RWPE2 (cell line): ENCODE measurements at places on chromosomes 7 and 10.

- no peak for DNase-seq
These were observed 204.3 kb downstream of the ARHGAP12 start for GRCh38 chr10:31724296-31724695.

- no peak for DNase-seq
These were observed 104.9 kb downstream of the XRCC2 start for GRCh38 chr7:152571068-152571467.

- DNase-seq: no peak
These were observed 134.6 kb downstream of the ZNF467 start for GRCh38 chr7:149638566-149639320.

- peak; percentile 72 for DNase-seq
These were observed 42.8 kb downstream of the FOXL3 start for GRCh38 chr7:332646-333392.

- DNase-seq: no peak
These were observed 1437.9 kb downstream of the REEP3 start for GRCh38 chr10:64959116-64959515.

- no peak for DNase-seq
These were observed 59.9 kb downstream of the MAP3K8 start for GRCh38 chr10:30493609-30494530.

DNA sequence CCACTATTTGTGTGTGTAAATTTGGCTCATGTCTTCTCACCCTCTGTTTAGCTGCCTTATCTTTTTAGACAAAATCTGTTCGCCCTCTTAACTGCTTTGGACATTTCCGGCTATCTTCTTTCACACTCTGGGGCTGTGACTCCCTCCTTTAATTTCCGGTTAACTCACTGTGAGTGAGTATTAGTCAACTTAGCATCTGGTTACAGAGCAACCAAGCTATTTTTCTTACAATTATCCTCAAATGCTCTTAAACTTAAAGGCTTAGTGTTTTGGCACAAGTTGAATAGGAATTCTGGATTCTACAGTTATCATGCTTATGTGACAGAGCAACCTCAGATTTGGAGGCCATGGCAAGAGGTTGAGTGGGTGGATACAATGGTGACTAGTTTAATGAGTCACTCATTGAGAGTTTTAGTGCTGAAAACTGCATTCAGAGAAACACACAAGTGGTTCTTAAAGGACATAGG is 177.6 kb upstream of the SEMA3A start:
- peak; percentile 48 for DNase-seq

DNA sequence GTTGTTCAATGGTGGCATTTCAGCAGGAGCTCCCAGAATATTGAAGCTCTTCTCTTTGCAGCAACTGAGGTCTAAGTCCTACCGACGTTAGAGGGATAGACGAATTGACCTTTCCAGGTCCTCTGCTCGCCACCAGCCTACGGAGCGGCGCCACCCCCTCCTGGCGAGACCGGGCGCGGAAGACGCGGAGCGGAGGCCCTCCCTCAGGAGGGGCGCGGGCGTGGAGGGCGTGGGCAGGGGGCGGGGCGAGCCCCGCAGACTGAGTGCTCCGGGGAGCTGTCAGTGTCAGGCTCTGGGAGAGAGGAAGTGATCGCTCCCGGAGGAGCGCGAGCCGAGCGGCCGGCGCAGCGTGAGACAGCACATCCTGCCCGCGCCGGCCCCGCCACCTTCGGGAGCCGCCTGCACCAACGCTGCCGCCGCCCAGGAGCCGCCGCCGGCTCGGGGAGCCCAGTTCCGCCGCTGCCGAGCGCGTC is at the start of gene DYNC1I1:
Gene DYNC1I1, plus strand, starts transcription at position 257 of the 473 bp plus-strand sequence. CDS start 32,176 bp downstream, outside the sequence.
- DNase-seq: peak; percentile 58

- no peak for DNase-seq
These were observed 91.7 kb upstream of the MEOX2 start for GRCh38 chr7:15778191-15778590.

DNA sequence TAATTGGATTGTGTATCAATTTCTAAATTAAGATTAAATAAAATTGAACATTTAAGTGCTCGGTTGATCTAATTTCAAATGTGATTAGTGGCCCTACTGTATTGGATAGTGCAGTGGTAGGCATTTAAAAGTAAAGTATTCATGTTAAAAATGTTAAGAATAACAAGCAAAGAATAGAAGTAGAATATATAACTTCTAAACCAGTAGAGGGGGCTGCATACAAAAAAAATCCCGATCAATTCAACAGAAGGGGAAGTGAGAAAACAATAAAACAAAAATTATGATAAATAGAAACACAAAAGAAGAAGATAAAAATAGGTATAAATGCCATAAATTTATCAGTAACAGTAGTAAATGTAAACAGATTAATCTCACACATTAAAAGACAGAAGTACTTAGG is 24.9 kb upstream of the WDFY4 start:
- no peak for DNase-seq

GRCh38 chr7:31261341-31261740 is 79.2 kb downstream of the NEUROD6 start:
- DNase-seq: no peak

GRCh38 chr7:102045681-102046372 is 228.4 kb downstream of the CUX1 start:
- no peak for DNase-seq

DNA sequence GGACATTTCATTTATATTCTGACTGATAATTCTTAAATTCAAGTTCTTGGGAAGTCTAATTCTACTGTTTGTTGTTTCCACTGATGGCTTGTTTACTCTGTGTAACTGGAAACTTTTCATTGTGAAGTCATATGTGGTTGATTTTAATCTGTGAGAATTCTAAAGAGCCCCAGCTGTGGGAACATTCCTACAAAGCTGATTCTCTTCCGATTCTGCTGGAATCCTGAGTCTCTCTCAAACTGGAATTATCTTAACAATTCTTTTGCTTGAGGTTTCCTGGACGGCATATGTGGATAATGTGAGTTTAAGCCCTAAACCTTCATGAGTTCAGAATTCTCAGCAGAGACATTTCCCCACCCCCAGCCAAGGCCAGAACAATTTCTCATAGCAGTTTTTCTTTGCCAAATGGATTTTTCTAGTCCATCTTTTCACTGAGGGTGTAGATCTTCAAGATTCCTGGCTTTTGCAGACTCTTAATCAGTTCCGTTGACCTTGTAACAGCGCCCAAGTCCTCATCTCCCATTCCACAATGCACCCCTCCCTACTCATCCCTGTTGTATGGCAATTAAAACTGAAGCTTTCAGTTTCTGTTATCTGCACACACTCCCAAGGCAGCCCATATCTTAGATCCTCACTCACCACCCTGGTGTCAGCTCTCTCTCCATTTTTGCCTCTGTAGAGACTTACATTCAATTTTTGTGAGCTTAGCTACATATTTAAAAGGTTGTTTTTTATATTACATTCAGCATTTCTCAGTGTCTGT is 37.6 kb downstream of the GRM8 start:
- DNase-seq: no peak

- DNase-seq: no peak
These were observed 155.1 kb upstream of the MKI67 start for GRCh38 chr10:128281343-128281742.

GRCh38 chr10:71608819-71609768 is 110.5 kb downstream of the C10orf105 start:
- DNase-seq: no peak

DNA sequence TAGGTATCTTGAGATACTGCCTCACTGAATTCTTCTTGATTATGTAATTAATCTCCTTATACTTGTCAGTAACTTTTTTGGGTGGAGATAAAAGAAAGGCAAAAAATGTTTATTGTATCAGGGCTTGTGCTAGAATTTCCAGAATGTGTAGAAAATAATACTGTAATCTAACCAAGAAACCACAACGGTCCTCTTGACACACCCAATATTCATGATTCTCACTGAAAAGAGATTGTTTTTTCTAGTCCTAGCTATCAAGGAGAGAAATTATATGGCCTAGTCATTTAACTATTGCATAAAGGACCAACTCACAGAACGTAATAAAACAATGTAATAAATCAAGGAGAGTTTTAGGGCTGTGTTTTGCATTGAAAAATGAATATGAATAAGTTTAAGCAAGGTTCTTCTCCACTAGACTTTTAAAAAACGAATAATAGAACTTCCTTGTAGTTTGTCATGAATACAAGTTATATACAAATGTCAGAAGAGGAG is 80.0 kb upstream of the STEAP4 start:
- DNase-seq: no peak

DNA sequence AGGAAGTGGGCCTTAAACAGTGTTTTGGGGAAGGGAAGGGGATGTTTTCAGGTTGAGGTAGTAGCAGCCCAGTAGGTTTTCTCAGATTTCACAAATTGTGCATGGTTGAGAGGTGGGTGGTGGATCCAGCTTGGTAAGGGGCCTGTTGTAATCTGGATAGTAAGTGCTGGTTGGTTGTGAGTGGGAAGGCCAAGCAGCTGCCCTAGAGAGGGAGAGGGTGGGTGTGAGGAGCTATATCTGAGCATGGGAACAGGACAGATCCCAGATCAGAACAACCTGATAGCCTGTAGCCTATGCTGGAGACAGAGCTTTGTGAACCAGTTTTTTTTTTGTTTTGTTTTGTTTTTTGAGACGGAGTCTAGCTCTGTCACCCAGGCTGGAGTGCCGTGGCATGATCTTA is 53.9 kb upstream of the ZMIZ2 start:
- no peak for DNase-seq

DNA sequence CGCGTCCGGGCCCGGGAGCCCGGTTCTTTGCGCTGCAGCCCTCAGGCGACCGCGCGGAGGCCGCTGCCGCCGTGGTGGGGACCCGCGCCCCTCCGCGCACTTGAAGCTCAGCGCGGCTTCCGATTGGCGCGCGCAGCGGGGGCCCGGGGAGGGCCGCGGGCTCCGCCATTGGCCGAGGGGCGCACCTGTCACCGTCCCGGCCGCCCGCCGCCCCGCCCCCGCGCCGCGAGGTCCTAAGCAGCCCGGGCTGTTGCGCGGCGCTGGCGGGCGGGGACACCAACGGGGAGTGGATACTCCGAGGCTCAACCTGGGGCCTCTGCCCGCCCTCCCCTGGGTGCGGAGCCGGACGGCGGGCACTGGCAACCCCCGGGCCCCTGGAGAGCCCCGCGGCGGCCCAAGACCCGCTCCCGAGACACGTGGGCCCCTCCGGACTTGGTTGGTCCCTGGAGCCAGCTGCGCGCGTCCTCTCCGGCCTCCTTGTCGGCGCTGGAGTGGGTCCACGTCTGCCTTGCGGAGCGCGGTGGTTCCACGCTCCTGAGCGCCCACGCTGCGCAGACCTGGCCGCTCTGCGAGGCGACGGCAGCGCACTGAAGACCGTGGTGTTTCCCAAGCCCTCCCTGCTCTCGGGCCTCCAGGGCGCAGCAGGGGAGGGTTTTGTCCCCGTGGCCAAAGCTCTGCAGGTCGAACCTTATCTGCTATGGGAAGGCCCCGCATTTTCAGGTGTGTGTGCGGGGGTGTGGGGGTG is at the start of gene MNX1:
Gene MNX1, minus strand, starts transcription at position 76 of the 745 bp plus-strand sequence. CDS start 313 bp downstream, outside the sequence.
- DNase-seq: no peak

DNA sequence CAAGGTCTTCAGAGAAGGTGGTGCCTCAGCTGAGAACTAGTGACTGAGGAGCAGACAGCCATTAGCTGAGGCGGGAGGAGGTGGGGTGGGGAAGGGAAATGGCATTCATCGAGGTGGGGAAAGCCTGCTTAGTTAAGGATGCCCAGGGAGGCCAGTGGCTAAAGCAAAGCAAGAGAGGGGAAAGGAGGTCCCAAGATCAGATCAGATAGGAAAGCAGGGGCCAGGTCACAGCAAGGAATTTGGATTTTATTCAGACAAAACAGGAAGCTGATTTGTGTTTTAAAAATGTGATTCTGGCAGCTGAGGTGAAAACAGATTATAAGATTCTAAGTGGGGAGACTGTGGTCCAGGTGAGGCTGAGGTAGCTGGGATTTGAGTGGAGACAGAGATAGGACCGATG is 45.8 kb downstream of the CNNM1 start:
- no peak for DNase-seq

DNA sequence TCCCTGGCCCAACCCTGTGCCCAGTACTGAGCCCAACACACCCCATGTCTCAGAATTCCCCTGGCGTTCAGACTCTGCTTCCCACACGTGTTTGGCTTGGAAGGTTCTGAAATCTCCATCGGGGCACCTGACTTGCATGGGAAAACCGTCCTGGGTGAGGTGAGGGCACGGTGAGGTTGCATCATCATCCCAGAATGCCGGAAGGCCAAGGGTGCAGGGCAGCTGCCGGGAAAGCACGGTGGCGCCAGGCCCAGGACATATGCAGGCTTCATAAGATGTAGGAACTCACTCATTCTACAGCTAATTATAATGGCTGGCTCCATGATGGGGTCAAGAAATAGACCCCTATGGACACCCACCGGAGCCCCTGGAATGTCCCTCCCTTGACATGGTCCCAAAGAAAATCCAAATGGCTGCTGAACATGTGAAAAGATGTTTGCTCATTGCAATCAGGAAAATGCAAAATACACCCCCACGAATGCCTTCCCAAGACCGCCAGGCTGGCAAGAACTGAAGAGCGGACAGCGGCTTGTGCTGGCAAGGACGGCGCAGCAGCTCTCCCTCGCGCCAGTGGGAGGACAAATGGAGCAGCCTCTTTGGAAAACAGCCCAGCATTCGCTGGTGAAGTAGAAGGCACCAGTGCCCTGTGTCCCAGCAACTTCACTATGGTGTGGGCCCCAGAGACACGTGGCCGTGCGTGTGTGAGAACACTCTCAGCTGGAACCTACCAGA is 2.3 kb downstream of the KNDC1 start:
- no peak for DNase-seq

DNA sequence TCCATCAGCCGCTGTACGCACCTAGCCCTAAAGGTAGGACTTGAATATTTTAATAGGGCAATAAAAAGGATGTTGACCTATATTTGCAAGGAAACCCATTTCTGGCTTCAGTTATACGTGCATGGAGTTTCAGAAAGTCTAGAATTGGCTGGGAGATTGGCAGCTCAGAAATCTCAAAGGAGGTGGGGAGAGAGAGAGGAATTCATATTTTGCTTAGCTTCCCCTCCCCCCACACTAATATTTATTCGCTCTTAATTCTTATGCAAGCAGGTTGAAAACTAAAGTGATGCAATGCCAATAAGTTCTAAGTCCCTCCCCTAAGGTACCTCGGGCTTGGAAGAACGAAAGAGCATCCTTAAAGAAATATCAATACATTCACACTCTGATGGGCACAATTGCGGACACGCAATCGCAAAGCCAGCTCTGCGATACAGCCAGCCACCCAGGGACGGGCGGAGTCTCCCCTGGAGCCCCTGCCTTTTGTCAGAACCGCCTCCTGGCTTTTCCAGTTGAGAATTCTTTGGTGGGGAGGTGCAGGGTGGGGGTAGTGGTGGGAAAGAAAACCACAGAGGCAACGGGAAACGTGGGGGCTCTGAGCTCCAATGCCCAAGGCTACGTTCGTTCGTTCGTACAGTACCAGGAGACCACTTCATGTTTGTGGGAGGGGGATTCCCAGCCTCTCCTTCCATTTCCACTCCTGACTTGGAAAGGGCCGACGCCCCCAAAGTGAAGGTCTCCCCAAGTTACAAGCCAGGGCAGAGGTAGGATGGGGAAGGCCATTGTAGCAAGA is 1.3 kb downstream of the SHH start:
- peak; percentile 29 for DNase-seq

DNA sequence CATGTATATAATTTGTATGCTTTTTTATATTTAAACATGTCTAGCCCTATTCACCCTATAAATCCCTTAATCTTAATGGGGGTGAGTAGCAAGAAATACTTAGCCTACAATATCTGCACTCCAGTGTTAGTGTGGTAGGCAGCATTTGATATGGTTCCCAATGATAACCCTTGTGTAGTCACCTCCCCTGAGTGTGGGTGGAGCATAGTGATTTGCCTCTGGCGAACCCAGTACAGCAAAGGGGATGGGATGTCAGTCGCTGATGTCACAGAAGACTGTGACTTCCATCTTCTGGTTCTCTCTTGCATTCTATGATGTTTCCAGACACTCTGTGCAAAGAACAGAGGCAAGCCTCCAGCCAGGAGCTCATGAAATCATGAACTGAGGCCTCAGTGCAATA is 211.2 kb downstream of the CRPPA start:
- DNase-seq: no peak

- no peak for DNase-seq
These were observed 17.1 kb downstream of the CNNM1 start for GRCh38 chr10:99346247-99346646.
